ENCODE measurements at places on chromosomes 5 and 9.

GRCh38 chr9:106859957-106860720 is 2.8 kb upstream of the ZNF462 start:
- no peak for DNase-seq

- DNase-seq: no peak
Observed at GRCh38 chr5:75088648-75089047, 36.3 kb upstream of the GCNT4 start.

GRCh38 chr9:135814421-135815095 is 92.8 kb downstream of the CAMSAP1 start:
- no peak for DNase-seq

- DNase-seq: no peak
Observed at GRCh38 chr5:102818934-102819333, 63.8 kb downstream of the PAM start.

GRCh38 chr5:130985776-130986175 is 179.3 kb downstream of the HINT1 start:
- no peak for DNase-seq

GRCh38 chr9:97525451-97525850 is 24.0 kb downstream of the TMOD1 start:
- no peak for DNase-seq

All from naive thymus-derived CD8-positive, alpha-beta T cell (primary cell).